ENCODE measurements at places on chromosomes 4 and X.

DNA sequence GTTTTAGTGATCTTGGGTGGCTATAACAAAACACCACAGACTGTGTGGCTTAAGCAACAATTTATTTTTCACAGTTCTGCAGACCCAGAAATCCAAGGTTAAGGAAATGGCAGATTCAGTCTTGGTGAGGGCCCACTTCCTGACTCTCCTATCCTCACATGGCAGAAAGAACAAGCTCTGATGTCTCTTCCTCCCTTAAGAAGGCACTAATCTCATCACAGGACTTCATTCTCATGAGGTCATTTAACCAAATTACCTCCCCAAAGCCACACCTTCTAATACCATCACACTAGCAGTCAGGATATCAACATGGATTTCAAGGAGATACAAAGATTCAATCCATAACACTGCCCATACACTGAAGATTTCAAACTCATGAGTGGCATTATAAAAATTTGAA, 350.3 kb downstream of the GRID2 start:
- no peak for DNase-seq

DNA sequence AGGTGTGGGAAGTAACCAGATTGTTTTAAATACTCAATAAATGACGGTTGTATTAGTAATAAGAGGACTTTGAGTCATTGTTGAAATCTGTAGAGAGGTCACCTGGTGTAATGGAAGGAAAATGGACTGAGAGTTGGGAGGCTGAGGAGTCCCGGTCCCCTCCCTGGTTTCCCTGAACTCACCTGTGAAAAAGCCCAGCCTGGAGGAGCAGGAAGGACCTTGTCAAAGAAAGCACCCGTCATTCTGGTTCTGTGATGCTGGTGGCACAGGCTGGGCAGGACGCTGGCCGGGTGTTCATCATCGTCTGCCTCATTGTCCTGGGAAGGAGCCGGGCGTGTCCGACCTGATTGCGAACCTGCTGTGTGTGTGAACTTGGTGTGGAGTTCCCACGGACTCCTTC, 70.8 kb downstream of the SORCS2 start:
- no peak for DNase-seq

GRCh38 chr4:100261346-100261745, 71.1 kb upstream of the DDIT4L start:
- DNase-seq, result no peak

DNA sequence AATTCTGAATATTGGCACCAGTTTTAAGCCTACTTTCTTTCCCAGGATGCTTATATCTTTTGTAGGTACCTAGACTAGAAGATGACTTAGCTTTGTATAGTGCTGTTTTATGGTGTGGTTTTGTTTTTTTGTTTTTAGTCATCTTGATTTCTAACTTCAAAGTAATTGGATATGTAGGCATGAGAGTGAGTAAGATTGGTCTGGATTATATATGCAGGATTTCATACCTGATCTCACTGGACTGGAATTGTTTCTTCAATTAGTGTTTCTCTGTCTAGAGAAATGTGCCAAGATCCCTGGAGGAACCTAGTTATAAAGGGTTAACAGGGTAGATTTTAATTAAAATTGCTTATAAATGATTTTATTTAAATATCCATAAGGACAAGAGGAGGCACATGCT, 23.1 kb downstream of the NAP1L5 start:
- no peak for DNase-seq

DNA sequence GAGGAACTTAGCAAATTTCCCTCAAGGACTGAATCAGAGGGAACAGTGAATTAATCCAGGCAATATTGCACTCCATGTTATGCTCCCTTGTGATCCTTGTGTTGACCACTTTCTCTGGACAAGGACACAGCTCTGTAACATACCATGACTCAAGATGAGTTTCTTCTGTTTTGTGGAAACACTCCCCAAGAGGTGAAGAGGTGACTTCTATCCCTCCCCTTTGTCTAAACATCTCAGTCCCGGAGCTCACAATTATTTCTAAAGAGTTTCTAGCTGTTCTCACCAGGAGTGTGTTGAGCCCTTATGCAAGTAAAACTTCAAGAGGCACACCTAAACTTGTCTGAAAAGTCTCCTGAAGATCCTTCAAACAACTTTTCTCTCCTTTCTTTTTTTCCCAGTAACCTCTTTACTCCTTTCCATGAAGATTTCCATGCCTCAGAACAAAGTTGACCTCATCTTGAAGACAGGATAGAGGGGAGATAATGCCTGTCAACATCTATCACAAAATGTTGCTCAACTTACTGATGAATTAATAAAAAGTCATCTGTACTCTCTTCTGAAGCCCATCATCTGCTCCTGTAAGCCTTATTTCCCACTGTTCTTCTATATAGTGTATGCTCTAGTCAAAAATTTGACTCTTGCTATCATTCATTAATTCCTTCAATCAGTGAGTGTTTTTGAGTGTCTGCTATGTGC, 429.1 kb downstream of the SPRY1 start:
- no peak for DNase-seq

DNA sequence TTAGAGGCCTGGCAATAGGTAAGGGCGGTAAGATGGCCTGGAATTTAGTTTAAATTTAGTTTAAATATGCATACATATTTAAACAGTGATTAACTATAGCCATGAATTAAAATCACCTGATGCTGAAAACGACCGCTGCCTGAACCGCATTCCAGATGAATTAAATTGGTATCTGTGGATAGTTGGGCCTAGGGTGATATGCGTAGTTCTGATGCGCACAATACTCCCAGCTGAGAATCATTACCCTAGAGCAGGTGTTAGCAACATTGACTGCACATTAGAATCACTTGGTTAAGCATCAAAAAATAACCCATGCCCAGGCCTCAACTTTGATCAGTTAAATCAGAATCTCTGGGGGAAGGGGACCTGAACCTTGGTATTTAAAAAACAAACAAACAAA, 432.4 kb downstream of the GBA3 start:
- no peak for DNase-seq

DNA sequence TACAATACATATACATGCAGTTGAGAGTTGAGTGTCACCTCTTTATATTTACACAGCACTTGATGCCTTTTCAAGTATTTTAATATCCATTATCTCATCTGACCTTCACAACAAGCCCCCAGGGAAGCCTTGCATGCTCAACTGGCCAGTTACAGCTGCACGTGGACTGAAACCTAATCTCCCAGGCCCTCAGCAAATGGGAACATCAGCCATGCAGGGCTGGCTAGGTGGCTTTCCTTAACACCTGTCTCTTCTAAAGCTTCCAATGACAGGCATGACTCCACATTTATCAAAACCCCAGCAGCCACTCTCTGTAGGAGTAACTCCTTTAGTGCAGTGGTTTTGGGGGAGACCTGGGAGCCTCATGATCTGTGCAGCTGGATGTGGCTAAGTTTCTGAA, 56.4 kb downstream of the PHKA2 start:
- no peak for DNase-seq

- DNase-seq, result no peak
Measured at GRCh38 chrX:77167993-77168392, 279.2 kb upstream of the FGF16 start.

DNA sequence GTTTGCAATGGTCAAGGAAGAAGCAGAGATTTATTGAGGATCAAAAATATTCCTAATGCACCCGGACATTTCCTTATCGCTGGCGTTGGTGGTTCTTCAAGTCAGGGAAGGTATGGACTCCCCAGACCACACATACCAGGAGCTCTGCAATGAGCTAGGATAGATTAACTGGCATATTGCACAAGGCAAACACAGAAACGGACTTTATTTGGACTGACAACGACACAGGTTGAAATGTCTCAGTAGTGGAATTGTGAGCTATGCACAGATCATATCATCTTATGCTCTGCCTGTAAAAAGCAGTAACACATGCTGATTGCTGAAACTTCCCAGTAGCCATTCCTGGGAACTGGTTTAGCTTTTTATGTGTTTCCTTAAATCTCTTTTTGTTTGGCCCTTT, 1.7 kb downstream of the TSPAN7 start:
- DNase-seq, result no peak

GRCh38 chr4:157079441-157079840, 3.5 kb downstream of the GLRB start:
- DNase-seq, result no peak

DNA sequence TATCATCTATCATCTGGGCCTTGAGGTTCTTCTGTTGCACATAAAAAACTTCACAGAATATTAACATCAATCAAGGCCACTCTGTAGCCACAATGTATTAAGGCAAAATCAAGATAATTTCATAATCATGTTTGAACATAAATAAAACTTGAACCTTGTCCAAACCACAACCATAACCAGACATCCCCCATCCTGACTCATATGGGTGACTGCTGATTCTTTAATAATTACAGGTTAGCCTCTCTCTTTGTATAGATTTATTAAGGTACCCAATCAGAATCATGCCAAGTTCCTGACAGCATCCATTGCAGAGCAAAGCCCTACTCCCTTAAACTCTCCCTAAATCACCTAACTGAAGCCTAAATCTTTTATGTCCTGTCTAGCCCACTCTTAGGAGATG, 16.7 kb upstream of the AREG start:
- no peak for DNase-seq

Measured in stimulated activated CD8-positive, alpha-beta memory T cell treated with anti-CD3 and anti-CD28 coated beads, Interleukin-15, amount 100 ng/mL, for 4 hours (primary cell).